ENCODE measurements at places on chromosomes 16 and 17.

DNA sequence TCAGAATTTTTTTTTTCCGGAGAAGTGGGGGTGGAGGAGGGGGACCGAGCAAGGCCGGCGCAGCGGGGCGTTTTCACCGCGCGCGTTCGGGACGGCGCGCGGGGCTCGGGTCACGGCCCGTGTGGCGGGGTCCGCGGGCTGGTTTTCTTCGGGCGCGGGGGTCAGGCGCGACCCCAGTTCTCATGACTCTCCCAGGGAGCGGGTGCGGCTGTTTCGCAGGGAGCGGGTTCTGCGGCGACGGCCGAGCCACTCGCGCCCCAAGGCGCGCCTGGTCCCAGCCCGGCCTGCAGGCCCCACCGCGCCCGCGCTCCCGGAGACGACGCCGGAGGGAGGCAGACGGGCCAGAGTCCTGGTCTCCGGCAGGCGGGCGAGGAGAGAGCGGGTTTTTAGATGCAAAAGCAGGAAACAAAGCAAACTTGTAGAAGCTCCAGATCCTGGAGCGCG lies 1.0 kb downstream of the BAHCC1 start:
- no peak for DNase-seq

DNA sequence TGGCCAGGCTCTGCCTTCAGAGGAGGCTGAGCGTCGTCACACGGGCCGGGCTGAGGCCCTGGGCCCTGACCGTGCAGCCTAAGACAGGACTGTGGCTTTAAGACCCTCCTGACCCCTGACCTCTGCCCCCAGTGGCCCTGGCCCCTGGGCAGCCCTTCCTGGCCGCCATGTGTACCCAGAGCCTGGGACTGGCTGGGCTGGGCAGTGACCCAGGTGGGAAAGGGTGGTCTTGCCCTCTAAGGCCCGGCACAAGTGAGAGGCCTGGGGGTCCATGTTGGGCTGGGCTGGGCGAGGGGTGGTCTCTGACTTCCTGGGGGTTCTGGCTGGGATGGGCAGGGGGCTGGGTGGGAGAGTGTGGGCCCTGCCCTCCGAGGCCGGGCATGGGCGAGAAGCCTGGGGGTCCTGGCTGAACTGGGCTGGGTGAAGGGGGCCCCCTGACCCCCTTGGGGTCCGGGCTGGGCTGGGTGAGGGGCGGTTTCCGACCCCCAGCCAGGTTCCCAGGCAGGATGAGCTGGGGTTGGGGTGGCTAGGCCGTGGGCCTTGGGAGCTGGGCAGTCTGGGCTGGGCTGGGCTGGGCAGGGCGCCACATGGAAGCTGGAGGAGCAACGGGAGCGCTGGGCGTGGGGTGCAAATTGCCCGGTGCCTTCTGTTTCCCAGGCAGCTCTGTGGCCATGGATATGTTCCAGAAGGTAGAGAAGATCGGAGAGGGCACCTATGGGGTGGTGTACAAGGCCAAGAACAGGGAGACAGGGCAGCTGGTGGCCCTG lies at the start of gene CDK3:
TSS of gene CDK3 (plus strand) at position 101 of the 767 bp plus-strand sequence. CDS start at position 672, 571 bp downstream.
- DNase-seq, result no peak

DNA sequence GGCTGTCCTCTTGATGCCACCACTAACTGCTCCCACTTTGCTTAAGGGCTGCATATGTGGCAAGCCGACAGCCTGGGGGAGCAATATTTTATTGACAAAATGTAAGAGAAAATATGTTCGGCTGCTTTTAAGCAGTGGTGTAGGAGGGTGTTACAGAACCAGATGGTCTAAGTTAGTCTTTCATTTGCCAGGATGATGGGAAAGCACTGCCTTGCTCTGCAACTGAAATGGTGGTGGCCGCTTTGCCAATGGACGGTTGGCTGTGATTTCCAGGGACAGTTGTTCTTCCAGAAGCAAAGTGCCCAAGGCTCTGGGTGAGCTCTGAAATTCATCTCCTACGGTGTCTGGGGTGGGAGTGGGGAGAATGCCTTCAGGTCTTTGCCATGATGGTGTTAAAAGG lies 469.3 kb downstream of the TOX3 start:
- DNase-seq, result no peak

DNA sequence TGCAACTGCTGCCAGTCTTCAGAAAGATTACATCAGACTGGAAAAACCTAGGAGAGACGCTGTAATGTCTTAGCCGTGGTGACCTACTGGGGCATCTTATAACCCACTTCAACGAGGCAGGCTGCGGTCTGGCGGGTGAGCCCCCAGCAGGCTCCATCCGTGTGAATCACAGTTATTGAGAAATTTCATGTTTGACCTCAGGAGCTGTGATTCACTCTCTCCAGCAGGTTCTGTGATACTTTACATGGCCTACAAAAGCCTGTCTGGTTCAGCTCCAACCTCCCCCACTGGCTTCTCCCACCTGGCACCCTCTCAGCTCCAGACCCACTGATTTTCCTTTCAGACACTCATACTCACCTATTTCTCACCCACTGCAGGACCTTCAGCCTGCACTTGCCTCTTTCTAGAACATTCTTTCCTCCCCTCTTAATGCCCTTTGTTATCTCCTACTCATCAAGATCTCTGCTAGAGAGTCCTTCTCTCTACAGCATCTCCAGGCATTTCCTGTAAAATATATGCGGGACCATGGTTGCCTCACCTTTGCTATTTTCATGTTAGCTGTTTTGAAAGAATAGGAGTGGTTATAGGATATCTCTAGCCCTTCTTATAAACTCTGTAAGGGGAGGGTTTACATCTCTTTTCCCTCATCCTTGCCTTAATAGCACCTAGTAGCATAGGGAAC lies 227.9 kb downstream of the MAF start:
- DNase-seq, result no peak

GRCh38 chr17:2054262-2054511 lies 716 bp upstream of the HIC1 start:
- DNase-seq, result no peak

DNA sequence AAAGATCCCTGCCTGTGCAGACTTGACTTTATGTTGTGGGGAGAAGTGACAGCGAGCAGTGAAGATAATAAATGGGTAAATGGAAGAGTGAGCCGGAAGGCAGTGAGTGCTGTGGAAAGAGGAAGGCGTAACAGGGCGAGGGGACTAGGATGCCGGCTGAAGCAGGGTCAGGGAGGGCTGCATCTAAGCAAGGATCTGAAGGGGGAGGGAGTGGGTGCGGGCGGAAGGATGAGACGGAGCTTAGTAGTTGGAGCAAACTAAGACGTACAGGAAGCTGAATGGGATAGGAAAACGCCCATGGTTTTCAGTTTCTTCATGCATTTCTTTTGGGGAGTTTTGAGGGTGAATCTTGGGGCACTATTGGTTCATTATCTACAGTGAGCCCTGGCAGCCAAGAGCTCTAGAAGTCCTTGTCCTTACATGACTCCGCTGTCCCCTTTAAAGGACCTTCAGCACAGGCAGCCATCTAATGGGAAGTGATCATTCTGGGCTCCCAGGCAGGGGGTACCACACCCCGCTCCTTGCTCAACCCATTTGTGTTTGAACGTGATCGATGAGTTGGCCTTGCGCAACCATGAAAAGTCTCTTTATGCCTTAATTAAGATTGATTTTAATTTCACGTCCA lies 10.4 kb upstream of the NAT9 start:
- no peak for DNase-seq

- DNase-seq, result no peak
Measured at GRCh38 chr16:79661578-79661977, 61.0 kb upstream of the MAF start.

- no peak for DNase-seq
Measured at GRCh38 chr16:12509121-12509520, 294.6 kb downstream of the CPPED1 start.

DNA sequence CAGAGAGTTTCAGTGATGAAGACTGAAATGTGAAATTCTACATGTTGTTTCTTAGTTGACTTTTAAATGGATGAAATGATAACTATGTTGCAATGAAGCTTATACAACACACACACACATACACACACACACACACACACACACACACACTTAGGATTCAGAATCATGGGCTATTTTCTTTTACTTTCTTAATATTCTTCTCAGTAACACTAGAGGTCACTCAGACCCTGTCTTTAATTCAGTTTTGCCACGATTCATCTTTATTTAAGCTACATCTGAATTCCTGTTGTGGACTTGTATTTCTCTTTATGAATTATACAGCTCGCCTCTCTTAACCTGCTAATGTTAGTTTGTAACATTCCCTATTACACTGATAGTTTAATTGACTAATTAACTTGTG lies 109.6 kb upstream of the GOT2 start:
- DNase-seq, result no peak

- DNase-seq, result no peak
Measured at GRCh38 chr17:50430821-50431618, 5.0 kb downstream of the ACSF2 start.

DNA sequence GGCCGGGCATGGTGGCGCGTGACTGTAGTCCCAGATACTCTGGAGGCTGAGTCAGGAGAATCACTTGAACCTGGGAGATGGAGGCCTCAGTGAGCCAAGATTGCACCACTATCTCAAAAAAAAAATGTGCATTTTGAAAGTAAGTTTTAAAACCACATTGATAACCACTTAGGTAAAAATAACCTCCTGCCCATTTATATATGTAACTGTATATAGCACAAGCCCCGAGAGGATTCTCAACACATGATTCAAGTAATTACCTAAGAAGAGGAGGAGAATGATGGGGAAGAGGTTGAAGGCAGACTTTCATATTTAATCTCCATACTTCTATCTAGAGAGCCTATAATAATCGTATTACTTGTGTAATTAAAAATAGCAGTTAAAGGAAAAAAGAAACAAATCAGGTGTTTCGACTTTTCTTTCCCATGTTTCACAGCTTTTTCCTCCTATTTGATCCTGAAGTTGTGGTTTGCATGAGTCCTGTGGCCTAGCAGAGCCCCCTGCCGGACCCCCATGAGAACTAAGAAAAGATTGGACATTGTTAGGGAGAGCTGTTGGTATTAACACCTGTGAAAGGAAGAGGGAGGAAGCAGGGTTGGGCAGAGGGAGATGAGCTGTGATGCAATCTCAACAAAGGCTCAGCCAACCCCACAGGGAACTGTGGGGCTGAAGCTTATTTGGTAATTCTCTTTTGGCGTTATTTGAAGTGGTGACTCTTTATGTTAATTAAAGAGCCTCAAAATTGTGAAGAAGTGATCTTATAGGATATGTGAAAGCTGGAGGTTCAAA lies 22.1 kb downstream of the PMFBP1 start:
- no peak for DNase-seq

GRCh38 chr17:15513856-15514459 lies 46.5 kb upstream of the CDRT4 start:
- no peak for DNase-seq

GRCh38 chr17:35878361-35878760 lies 1.8 kb downstream of the CCL5 start:
- no peak for DNase-seq

GRCh38 chr16:52912565-52913173 lies 140.0 kb downstream of the CHD9NB start:
- DNase-seq, result no peak

DNA sequence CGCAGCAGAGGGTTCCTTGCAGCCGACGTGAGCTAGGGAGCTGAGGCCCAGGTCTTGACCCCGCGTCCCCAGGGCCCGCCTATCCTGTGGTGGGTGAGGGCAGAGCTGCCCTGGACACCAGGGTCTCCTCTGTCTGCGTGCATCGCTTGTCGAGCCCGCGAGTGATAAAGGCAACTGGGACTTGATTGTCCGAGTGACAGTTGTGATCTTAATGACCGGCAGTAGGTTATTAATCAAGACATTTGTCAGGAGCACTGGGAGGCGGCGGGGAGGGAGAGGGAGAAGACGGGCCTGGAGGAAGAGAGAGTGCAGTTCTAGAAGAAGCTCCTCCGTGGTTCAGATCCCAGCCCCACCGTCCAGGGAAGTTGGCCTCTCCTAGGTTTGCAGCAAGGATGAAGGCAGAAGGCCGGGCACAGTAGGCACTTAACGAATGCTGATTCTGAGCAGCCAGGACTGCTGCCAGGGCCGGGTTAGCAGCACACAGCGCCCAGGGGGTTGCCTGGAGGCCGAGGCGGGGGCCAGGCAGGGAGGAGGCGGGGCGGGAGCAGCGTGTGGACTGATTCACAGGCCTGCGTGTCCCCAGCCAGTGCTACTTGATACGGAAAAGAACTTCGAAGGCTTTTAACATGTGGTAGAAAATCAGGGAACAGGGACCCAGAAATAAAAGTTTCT lies 11.3 kb upstream of the GSE1 start:
- DNase-seq, result no peak

DNA sequence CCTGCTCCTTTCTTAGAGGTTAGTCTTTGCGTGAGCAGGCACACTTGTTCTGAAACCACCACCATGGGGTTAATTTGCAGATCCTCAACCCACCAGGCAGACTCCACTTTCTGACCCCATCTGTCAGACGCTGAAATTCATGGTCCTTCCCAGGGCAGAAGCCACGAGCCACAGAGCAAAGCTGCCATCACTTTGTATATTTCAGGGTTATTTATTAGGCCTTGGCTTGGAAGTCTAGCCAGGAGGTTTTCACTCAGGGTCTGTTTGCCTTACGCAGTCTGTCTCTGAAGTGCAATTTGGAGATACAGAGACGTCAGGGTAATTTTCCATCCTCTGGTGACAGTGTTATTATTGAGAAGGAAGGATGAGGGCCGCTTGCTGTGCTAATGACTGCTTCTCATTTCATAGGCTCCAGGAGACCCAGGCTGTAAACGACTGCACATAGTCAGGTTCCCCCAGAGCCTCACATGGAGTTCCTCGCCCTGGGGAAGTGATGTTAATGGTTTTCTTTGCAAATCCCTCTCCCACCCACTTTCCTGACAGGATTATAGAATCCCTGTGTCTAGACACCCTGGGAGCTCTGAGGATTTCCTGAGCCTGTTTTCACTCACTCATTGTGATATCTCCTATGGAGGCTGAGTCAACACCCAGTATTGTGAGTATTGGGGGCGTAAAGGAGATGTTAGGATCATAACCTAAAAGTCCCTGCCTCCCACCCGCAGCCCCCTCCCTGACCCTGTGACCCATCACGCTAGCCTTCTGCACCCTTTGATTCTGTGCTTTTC lies 269.0 kb downstream of the ABCC12 start:
- DNase-seq, result no peak

- no peak for DNase-seq
Measured at GRCh38 chr16:72098936-72099335, 5.3 kb downstream of the DHX38 start.

DNA sequence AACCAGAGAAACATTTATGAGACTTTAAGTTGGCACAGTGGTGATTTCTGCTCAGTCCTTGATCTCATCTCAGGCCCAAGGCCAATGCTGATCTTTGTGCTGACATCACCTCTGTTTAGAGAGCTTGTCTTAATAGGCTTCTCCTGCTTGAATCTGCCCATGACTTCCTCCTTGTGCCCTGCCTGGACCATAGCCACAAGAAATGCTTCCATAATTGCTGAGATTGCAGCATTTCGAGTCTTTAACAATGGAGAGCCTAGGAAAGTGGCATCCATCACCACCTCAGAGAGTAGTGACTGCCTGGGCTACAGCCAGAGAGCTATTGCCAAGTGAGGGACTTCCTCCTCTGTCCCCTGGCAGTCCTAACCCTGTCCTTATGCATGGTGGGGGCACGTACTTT lies 25.1 kb upstream of the MMP2 start:
- no peak for DNase-seq

DNA sequence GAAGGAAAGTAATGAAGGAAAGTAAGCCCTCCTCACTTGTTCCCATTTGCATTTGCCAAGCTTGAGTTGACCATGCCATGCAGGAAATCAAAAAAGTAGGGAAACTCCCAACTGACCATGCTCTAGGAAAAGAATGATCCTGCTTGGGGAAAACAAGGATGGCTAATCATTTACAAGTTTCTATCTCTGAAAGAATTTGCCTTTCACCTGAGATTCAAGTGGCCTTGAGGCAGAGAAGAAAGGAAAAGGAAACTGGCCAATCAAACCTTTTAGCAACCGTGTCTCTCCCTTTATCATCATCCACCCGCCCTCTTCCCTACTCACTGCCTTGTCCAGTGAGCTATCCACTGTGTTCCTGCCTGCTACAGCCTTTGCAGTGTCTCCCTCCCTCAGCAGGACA lies 757.2 kb upstream of the SOX9 start:
- DNase-seq, result no peak
